ENCODE measurements at places on chromosomes 13 and 19.

DNA sequence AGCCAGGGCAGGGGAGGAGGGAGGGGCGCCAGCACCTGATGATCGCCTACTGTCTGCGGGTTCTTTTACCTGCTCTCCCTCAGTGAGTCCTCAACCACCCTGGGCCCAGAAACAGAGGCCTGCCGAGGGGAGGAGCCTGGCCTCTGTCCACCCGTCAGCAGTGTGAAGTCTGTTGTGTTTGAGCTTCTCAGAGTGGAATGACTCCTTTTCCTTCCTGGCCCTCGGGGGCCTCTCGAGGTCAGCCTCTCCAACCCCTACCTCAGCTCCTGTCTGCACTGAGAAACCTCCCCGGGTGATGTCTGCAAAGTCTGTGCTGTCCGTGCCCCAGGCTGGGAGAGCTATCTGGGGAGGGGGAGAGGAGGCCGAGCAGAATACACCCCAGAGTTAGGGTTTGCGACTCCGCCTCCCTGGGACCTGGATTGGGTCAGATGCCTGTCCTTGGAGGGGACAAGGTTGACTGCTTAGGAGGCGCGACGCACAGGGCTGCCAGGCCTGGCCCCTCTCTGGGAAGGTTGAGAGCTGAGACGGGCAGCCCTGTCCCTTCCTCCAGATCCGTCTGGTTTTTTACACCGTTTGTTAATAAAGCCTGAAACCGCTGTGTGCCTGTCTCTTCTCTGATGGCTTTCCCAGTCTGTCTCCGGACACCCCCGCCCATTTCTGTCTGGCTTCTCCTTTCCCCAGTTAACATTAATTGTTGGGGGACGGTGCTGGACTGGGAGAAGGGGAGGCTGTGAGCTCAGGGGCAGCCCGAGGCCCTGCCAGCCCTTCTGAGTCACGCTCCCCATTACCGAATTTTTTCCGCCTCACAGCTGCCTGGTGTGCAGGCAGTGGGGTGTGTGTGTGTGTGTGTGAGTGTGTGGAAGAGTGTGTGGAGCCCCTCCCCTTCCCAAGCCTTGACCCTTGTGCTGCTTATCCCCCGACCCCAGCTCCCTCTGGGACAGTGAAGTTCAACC is 989 bp upstream of the SSC5D start:
- peak; percentile 89 for DNase-seq

- no peak for DNase-seq
These were observed 3.9 kb downstream of the COG3 start for GRCh38 chr13:45468635-45469034.

DNA sequence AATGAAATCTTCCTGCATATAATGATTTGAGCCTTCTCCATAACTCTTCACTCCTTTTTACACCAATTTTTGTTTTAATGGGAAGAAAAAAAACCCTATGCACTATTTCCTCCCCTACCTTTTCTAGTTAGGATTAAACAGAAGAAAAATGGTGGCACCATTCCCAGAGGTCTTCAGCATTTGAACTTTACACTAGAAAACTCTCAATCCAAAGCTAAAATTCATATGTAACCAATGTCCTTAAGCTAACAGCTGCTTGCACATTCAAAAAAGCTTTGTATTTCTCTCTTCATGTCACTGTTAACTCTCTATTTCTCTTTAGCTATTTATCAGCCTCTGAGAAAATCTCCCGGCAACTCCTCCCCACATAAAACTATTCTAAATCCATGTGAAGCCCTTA is 90.3 kb upstream of the UBL3 start:
- DNase-seq = no peak

DNA sequence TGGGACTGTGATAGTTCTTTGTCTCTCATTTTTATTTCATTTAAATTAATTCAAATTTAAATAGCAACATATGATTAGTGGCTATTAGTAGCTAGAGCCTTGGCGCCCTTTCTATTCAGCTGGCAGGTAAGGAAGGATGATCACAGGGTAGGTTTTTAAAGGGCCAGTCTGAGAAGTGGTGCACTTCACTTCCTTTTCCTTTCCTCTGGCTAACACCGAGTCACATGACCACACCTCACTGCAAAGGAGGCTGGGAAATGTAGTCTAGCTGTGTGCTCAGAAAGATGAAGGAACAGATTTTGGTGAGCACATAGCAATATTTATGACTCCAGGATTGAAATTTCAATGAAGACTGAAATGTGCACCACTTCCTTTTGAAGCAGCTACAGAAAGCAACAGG is 128.7 kb downstream of the TSHZ3 start:
- no peak for DNase-seq

DNA sequence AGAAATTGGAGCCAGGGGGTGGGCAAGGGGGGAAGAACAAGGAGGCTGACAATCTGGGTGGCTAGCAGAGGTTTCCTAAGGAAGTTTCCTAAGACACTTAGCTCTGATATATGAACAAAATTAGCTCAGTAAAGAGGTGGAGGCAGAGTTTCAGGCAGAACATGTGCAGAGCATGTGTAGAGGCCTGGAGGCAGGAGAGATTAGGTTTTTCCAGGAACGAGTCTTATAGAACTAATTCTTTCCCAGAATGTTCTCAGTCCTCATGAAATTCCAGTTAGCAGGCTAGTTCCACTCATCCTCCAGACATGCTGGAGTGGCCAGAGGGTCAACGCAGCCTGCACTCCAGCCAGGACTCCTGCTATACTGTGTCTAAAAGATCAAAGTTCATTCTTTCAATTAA is 184.7 kb downstream of the LACC1 start:
- DNase-seq = no peak

- DNase-seq = no peak
These were observed 244.3 kb downstream of the RGCC start for GRCh38 chr13:41701676-41702075.

DNA sequence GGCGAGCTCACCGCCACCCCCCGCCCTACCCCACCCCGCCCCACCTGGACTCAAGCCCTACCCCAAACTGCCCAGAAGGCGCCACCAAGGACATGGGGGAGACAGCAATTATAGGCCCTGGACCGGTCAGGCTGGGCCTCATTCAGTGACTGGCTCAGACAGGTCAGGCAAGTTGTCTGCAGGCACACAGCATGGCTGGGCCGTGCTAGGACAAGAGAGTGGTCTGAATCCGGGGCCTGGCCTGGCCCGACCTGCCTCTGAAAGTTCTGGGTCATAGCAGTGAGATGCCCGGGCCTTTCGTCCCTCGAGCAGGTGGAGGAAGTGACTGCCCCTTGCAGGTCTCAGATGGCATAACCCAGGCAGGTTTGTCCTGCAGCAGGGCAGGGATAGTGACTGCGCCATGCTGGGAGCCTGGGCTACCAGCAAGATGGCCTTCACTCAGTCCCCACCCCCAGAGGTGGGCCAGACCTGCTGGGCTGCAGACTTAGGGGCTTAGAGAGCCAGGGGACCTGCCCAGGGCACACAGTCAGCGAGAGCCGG is 21.0 kb downstream of the COMP start:
- DNase-seq = no peak

All from GM04503 (cell line).